ENCODE measurements at places on chromosomes 2 and 18.

GRCh38 chr2:163210430-163210918 lies 371.9 kb upstream of the KCNH7 start:
- DNase-seq, result no peak

- DNase-seq, result no peak
These were observed 213.4 kb downstream of the RND3 start for GRCh38 chr2:150274108-150274507.

DNA sequence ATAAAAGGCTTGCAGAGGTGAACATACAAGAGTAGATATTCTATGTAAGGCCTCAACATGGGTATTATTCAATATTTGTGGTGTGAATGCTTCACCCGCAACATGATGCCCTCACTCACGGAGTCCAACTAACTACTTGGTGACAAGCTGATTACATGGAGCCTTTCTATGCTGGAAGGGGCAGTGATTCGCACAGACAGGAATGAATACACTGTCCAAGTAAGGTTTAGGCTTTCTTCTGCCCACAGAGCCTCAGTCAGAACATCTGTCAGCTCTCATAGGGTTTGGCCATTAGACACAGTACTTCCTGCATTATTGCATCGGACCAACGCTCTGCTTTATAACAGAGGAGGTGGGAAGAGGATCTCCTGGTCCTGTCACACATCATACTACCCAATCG lies 80.3 kb upstream of the SLC35G4 start:
- no peak for DNase-seq

DNA sequence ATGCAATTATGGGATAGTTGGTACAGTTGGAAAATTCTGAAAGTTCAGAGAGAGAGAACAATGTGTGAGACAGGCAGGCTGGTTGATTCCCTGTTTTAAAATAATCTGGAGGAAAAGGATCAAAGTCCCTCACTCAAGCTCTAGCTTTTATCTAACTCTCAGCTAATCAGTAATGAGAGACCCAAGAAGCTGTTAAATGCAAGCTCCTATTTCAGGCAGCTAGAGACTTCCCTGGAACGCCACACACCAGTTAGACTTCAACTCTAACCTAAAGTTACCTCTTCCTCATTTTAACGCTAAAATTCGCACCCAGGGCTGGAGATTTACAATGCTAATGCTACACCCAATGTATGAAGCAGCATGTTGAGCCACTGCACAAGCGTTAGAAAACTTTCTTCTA lies 243.1 kb downstream of the EN1 start:
- DNase-seq, result no peak

GRCh38 chr2:11933854-11934253 lies 187.4 kb downstream of the LPIN1 start:
- DNase-seq, result no peak

DNA sequence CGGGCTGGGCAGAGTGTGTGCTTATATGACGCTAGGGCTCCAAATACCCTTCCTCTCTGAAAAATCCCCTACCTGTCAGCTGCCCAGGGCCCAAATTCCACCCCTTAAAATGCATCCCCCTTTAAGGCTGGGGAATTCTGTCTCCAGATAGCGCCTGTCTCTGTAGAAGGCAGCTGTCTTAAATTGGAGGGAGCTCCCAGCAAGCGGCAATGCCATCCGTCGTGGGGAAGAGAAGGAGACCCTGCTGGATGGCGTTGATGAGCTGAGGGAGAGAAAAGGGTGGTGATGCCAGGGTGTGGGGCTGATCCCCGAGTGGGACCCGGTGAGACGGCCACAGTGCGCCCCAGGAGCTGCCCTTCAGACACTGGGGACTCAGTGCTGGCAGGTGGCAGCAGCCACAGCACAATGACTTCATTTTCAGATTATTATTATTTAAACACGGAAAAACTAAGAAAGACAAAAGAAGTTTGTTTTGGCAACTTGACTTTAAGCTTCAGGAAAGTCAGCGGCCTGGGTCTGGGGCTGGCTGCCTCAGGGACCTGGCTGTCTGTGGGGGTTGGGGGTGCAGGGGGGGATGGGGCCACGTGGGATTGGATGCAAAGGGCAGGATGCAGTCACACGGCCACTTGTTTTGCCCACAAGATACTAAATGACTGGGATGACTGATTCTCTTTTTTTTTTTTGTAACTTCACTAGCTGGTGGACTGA lies 152.8 kb downstream of the TFCP2L1 start:
- no peak for DNase-seq

DNA sequence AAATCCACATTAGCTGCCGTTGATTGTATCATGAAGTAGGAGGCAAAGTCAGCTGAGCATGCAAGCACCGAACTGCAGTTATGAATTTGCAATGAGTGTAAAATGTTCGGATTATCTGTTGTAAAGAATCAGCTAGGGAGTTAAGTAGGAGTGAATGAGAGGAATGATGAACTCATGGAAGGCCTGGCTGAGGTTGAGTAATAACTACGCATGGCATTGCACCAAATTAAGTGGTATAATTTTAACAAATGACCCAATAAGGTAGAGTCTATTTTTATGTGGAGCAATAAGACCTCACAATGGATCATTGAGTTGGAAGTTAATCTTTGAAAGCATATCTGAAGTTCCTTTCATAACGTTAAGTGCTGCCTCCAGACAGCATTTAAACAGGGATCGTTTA lies 288.2 kb upstream of the CHST9 start:
- DNase-seq, result no peak

- DNase-seq, result no peak
These were observed 34.7 kb upstream of the REEP1 start for GRCh38 chr2:86372133-86372532.
